ENCODE measurements at places on chromosomes 1 and 21.
A peak's percentile ranks its signal among the peaks of the same experiment; 100 is the strongest.

DNA sequence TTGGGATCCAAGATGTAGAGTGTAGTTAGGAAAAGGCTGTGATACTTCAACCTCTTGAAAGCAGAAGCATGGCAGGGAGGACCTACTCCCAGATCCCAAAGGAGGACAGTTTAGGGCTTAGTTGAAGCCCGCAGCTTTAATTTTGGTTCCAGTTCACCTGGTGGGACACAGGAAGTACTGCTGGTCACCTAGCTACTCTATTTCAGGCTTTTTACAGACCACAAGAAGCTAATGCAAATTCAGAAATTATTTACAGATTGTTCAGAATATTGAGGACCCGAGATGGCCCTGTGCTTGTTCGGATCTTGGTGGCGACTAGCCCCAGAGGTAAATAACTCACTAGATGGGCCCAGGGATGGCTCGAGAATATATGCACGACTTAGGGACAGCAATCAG is 6.4 kb upstream of the SMCP start:
- no peak for DNase-seq

- peak; percentile 76 for DNase-seq
Observed at GRCh38 chr1:231929311-231929710, 302.7 kb downstream of the DISC1 start.

DNA sequence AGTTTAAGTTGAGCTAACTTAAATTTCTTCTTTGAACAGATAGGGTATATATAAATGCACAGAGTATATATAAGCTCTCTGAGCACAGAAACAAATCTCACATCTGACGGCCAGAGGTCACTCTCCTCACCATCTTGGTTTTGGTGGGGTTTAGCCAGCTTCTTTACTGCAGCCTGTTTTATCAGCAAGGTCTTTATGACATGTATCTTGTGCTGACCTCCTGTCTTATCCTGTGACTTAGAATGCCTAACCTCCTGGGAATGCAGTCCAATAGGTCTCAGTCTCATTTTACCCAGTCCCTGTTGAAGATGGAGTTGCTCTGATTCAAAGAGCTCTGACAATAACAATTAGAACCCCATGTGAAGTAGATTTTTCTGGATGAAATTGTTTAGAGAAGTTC is 1.6 kb upstream of the MOV10 start:
- no peak for DNase-seq

GRCh38 chr1:6446665-6447015 is 19.3 kb downstream of the TNFRSF25 start:
- no peak for DNase-seq

- no peak for DNase-seq
Observed at GRCh38 chr1:197911111-197911856, 5.9 kb upstream of the LHX9 start.

- DNase-seq: no peak
Observed at GRCh38 chr1:21246905-21247642, 43.2 kb downstream of the ECE1 start.

DNA sequence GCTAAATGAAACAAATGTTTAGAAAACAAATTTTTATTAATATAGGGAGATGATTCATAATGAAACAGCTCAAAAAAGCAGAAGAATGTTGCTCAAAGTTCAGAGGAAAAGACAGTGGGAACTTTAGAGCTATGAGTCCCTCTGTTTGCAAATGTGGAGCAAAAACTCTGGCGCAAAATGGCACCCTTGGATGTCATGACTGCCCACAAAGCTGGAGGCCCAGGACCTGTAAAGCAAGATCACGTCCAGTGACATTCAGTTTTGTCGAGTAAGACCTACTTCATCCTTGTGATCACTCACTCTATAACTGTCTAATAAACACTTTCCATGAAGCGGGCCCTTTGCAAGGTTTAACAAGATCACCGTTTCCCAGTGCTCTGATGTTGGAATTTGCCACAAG is 9.1 kb upstream of the EXO1 start:
- peak; percentile 20 for DNase-seq

DNA sequence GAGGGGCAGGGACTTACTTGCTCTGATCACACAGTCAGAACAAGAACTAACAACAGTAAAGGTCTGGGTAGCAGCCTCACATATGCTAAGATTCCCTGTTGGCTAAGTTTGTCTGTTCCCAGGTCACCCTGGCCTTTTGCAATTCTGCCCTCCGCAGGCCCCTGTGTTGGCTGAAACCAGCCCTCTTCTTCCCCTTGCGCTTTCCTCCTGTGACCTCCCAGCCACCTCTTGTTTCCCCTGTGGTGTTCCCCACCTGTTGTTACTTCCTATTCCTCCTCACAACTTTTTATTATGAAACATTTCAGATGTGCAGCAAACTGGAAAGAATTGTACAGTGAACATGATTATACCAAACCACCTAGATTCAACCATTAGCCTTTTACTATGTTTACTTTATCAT is 23.4 kb downstream of the MAPKAPK2 start:
- DNase-seq: peak; percentile 47

GRCh38 chr1:50454911-50455310 is 31.7 kb upstream of the DMRTA2 start:
- no peak for DNase-seq

DNA sequence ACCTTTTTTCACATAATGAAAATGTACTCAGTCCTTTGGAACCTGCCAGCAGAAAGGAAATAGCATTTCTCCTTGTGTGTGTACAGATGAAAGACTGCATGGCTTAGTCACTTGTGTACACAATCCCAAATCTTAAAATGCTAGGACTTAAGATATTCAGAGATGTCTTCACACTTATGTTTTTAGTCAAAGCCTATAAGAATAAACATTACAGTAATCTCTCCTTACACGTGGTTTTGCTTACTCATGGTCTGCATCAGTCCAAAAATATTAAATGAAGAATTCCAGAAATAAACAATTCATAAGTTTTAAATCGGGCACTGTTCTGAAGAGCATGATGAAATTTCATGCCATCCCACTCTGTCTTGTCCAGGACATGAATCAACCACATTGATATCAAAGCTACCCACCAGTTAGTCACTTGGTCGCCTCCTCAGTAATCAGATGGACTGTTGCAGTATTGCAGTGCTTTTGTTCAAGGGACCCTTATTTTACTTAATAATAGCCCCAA is 75.7 kb upstream of the RRP15 start:
- DNase-seq: peak; percentile 66

DNA sequence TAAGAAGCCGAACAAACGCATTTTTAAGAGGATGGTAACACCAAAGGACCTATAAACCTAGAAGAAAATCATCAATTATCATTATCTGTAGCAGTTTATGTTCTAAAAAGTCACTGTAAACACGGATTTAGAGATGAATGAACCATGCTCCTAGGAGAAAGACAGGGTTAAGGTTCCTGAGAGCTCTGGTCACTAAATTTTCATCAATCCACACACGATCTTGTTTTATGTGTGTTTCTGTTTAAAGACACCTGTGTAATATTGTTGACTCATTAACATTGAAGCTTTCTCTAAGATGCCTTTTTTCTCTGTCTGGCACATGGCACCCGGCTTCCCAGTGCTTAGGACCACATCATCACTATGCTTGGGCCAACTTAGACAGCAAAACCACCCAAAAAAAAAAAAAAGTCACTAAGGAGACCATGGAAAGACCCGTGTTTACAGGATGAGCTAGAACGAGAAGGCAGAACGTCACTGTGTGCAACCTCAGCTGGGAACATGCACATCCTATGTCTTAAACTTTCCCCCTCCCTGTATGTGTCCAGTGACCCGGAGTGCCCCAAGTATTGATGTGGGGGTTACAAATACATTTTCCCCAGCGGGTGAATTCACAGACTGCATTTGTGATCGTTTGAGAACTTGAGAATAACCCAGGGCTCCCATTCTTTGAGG is 55.8 kb upstream of the PDE9A start:
- DNase-seq: no peak

DNA sequence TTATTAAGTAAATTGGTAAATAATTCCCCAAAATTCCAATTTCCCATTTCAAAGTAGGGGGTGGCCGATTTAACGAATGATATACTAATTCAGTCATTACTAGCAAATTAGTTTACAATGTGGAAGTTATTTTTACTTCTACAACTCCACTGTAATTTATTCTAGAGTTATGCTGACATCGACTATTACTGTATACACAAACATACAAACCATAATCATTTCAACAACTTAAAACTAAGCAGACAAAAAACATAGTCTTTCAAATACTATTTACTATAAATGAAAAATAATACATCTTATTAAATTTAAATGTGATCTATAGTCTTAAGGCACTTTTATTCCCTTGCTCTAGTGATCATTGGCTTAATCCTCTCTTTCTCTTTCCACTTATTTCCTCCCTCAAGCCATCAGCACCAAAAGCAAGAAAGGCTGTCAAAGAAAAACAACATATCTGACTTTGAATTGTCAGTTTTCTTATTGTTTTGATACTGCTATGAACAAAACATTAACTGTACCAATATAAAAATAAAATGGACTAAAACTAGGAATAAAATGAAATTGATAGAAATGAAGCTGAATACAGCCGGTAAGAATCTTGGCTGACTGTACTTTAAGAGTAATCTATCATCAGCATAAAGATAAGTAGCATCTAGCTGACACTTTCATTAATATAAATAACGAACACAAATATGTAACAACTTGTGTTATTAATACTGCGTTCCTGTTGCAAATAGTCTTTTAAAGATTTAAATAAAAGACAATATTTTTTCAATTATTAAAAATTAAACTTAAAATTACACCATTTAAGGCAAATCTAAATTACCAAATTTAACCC is 4.1 kb downstream of the CDC42BPA start:
- DNase-seq: no peak

GRCh38 chr1:170707959-170708655 is 44.2 kb downstream of the PRRX1 start:
- peak; percentile 90 for DNase-seq

DNA sequence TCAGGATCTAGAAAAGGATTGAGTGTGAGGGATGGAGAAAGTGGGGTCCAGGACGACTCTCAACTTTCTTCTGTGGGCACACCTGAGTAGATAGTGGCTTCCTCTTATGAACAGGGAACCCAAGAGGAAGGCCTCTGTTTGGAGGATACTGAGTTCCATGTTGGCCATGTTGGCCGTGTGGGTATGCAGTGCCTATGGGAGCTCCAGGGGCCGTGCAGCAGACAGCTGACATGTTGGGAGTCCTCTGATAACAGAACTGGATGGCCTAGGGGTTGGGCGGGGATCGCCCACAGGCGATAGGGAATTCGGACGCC is 43.0 kb downstream of the TMEM53 start:
- no peak for DNase-seq

GRCh38 chr1:176826265-176826664 is 338.2 kb downstream of the ASTN1 start:
- DNase-seq: no peak

- DNase-seq: no peak
Observed at GRCh38 chr21:17823846-17824245, 4.7 kb upstream of the C21orf91 start.

DNA sequence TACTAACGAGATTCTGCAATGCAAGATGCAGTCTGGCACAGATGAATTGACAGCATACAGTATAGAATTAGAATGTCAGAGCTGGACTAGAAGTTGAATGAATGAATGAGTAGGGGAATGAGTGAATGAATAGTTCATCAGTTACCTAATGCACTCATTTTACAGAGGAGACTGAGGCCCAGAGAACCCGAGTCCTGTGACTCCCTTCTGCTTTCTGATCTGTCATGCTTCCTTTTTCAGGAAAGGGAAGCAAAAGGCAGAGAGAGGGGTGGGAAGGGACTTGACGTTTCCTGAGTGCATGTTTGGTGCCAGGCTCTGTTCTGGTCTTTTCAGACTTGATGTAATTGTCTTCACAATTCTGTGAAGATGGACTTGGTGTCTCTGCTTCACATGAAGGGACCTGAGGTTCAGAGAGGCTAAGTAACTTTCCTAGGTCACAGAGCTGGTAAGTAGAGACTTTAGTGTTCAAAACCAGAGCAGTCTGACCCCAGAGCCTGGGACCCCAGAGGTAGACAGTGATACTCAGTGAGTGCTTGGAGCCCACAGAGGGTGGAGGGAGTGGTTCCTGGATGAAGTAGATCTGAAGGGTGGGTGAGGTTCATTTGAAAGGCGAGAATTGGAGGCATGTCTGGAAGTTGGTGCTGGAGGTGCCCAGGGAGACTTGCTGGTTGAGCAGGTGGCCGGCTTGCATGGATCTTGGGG is 8.0 kb upstream of the MEX3A start:
- no peak for DNase-seq

GRCh38 chr1:182263706-182264105 is 127.9 kb downstream of the GLUL start:
- no peak for DNase-seq

DNA sequence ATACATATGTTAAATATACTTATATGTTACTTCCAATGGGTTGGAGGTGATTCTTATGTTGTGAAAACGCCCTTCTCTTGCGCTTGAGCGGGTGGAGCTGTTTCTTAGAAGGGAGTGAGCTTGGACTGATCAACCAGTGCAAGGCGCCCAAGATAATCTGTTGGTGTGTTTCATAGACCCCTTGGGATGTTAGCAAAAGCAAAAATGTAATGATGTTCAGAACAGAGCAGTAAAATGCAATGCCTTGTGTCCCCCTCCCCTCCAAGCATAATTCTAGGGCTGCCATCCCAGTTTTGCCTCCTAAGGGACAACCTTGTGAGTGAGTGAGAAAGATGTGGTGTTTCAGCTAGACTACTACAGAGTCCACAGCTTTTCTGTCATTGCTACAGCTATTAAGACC is 6.2 kb upstream of the CD34 start:
- DNase-seq: no peak

DNA sequence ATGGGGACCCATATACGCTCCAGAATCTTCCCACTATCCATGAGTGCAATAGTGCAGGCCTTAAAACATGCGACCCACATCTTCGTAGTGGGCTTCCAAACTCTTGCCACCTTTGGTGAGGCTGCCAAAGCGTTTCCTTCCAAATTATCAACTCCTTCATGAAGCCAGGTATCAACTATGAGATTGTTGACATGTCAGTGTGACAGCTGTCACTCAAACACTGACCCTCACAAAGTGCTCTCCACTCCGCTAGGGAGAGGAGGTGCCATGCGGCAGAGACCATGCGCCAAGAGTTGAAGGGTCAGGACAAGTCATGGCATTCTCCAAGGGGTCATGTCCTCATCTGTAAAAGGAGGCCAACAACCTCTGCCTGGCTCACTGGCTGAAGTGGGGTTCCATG is 103.3 kb downstream of the SUSD4 start:
- DNase-seq: no peak

- no peak for DNase-seq
Observed at GRCh38 chr1:248786156-248786555, 30.6 kb upstream of the LYPD8 start.

DNA sequence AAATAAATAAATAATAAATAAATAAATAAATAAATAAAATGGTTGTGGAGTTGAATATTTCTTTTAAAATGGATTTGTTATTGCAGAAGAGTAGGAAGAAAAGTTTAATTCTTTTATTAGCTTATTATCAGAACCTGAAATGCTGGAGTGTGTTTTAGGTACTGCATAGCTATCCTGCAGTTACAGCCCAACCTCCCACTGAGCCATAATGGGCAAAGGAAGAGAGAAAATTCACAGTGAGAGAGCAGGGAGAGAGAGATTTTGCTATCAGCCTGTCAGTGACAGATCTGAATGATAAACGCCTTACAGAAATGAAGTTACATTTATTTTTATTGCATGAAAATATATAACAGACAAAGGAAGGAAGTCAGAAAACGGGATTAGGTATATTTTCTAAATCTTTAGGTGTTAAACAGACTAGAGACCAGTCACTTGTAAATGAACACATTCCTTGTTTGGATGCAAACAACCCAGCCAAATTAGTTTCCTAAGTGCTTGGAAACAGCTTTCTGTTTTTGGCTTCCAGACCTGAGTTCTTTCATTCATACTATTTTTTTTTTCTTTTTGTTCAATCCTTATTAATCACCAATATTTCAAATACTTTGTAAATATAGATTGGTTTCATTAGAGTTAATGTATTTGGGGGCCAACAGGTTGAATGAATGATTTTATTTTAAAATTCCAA is 425.3 kb downstream of the USP25 start:
- DNase-seq: no peak

- DNase-seq: peak; percentile 85
Observed at GRCh38 chr1:226723657-226724532, 15.2 kb downstream of the ITPKB start.
